ENCODE measurements at places on chromosomes 11 and 22.

- no peak for DNase-seq
Measured at GRCh38 chr11:113728814-113729213, 22.7 kb upstream of the TMPRSS5 start.

GRCh38 chr22:42893371-42894150 is 36.5 kb upstream of the ARFGAP3 start:
- DNase-seq: no peak

DNA sequence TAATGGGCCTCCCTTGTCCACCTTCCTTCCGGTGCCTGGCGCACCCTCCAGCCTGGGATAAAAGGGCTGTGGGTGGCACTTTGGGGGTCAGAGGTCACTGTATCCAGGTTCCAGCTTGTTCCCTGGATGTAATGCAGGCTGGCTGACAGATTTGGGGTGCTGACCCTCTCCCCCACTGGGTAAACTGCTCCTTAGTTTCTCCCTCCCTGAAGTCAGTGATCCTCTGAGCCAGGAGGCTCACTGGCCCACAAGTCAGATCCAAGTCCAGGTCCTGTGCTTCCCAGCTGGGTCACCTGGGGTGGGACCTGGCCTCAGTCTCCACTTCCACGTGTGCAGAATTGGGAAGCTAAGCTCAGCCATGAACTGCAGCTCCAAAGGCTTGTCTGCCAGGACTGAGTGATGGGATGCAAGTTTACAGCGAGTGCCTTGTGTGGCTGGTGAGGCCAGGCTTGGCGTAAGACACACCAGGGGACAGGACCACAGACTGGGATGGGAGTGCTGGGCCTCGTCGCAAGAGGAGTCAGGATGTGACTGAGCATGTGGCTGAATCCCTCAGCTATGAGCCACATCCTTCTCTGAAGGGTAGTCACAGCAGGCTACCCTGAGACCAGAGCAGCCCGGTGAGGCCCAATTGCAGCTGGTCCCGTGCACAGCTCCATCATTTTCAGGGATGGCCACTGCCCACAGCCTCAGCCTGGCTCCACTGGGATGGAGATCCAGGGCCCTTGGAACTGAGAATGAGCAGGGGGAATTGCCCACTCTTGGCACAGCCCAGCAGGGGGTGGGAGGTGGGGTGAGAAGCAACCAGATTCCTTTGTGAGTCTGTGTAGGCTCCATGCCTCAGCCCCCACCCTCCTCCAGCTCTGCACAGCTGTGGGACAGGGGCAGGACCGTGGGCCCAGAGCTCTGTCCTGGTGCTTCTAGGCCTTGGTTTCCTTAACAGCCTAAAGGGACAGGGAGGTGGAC is 7.2 kb downstream of the SHISA8 start:
- no peak for DNase-seq

- DNase-seq: no peak
Measured at GRCh38 chr11:91946397-91946951, 278.1 kb upstream of the FAT3 start.

DNA sequence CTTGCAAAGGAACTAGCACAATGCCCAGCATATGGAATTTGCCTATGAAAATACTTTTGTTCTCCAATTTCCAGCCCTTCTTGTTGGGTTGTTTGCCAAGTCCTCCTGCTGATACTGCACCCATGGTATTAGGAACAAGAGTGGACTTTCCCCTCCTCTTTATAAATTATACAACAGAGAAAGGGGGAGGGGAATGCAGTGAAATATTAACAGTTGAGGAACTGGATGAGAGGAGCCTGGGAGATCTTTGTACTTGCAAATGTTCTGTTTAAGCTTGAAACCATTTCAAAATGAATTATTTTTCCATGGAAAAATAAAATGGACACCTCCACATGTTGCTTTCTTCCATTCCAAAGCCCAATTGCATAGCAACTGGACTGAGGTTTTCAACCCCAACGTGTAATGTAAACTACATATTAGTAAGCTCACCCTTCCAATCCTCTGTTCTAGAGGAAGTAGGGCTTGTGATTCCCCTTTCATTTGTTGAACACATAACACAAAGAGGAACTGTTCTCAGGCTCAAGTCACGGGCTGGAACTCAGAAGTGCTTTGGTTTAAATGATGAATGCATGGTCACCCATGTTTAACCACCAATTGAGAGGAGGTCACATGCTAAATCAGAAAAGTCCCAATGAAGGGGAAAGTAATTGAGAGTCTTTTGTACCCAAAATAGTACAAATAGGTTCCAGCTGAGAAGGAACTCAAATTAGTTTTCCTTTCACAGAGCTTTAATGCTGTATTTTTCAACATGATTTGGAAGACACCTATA is 66.2 kb upstream of the ZC3H12C start:
- DNase-seq: no peak

GRCh38 chr11:69215216-69215615 is 59.5 kb downstream of the SMIM38 start:
- no peak for DNase-seq

DNA sequence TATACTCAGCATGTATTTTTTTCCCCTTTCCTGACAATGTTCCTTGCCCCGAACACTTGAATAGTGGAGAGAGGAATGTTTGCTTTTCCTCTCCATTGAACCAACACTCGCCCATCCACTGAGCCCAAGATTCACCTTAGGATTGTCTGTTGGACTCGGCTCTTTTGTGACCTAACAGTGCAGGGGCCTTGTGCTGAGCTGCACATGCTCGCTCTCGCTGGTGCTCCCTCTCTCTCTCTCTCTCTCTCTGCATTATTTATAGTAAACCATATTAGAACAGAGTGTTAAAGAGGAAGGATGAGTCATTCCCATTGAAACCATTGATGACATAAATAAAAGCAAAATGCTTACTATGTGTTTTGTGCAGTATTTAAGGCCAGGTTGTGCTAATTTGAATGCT is 20.7 kb downstream of the ZBTB16 start:
- DNase-seq: no peak

DNA sequence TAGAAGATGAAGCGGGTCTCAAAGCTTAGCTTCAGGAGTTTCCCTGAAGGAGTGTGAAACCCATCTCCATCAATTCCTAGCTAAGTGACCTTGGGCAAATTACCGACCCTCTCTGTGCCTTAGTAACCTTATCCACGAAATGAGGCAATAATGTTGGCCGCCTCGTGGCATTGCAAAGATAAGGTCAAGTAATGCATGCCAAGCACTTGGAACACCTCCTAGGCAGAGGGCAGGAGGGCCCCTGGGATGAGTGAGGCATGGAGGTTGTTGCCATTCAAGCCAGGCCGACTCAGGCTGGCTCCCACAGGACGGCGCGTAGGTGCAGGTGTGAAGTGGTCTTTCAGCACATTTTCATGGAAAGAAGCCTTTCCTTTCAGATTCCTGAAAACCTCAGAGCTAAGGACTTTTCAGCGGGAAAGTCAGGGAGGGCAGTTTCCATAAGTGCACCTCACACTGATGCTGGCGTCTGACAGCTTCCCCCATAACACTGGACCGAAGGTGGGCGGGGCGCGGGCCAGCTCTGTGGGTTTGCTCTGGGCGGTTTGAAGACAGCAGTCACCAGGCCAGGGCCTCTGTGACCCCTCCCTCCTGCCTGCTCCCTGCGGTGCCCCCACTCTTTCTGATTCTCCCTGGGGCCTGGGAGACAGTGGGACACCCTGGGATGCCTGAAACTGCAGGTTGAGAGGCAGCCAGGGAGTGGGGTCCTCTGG is 25.2 kb downstream of the RPS6KA4 start:
- DNase-seq: no peak

- no peak for DNase-seq
Measured at GRCh38 chr22:21948824-21949568, 3.7 kb downstream of the PPM1F start.

- DNase-seq: peak; percentile 30
Measured at GRCh38 chr11:279040-279965, 1.1 kb downstream of the NLRP6 start.

DNA sequence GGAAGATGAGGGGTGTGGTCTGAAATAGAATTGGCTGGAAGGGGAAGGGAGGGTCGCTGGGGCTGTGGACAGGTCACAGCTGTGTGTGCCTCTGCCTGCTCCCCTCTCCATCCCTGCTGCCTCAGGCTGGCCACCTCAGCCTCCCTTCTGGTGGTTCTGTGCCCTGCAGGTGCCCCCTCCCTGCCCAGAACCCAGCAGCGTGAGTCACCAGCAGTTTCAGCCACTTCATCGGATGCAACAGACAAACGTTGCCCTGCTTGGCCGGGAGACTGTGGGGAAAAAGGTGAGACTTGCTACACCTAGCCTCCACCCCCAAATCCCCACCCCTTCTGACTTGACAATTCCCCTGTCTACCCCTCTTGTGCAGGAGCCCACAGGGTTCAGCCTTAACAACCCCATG is 21.8 kb upstream of the LRRC10B start:
- no peak for DNase-seq

- DNase-seq: no peak
Measured at GRCh38 chr11:35107861-35108260, 31.1 kb upstream of the CD44 start.

- DNase-seq: no peak
Measured at GRCh38 chr11:83682611-83682973, 396.4 kb upstream of the CCDC90B start.

- DNase-seq: no peak
Measured at GRCh38 chr11:106275151-106275550, 197.7 kb downstream of the AASDHPPT start.

- DNase-seq: no peak
Measured at GRCh38 chr22:36075230-36075629, 46.6 kb upstream of the RBFOX2 start.

DNA sequence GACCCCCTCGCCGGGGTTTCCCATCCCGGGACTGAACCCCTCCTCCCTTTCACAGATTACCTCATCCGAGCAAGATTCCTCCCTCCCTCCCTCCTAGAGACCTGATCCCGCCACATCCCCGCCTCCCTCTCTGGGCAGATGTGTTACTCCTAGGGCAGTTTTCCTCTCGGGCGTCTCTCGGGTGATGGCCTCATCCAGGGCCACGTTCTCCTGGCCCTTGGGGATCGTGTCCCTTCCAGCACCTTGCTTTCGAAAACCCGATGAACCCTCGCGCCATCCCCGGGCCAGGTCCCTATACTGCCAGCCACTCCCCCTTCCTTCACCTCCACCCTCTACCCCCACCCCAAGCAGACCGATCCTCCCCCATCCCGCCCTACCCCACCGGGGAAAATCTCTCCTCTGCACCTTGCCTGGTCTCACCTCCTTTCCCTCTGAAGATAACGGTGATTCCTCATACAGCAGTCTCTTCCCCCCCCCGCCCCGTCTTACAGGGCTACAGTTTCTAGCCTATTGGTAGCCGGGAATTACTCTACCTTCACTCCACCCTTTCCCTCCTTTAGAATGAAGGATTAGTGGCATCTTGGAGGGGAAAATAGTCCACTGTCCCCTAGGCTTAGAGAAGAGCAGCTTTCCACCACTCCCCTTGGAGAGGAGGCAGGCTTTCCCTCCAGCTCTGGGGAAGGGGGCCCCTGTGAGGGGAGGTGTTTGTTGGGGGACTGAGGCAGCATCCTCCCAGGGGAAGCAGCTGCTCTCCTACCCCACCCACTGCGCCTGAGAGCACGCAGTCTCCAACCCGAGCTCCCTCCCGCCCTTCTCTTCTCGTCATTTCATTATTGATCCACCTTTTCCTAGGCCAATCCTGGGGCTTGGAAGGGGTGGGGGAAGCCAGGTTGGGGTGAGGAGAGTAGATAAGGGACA is 1.2 kb downstream of the KMT2A start:
- DNase-seq: peak; percentile 38

- DNase-seq: no peak
Measured at GRCh38 chr11:75029836-75030631, 41.3 kb downstream of the NEU3 start.

DNA sequence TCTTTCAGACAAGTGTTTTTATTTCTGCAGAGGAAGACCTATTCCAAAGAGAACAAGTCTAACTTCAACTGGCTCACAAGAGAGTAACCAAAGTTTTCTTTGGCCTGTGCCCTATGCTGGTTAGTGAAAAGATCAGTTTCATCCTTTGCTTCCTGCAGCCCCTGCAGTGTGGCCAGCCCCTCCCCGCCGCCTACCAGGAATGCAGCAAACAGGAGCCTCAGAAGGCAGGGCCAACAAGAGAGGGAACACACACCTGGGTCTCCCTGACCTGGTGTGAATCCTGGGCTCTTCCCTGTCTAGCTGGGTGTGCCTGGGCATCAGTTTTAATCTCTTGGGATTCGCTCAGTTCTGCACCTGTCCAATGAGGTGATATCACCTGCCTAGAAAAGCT is 21.5 kb upstream of the SCARF2 start:
- no peak for DNase-seq

DNA sequence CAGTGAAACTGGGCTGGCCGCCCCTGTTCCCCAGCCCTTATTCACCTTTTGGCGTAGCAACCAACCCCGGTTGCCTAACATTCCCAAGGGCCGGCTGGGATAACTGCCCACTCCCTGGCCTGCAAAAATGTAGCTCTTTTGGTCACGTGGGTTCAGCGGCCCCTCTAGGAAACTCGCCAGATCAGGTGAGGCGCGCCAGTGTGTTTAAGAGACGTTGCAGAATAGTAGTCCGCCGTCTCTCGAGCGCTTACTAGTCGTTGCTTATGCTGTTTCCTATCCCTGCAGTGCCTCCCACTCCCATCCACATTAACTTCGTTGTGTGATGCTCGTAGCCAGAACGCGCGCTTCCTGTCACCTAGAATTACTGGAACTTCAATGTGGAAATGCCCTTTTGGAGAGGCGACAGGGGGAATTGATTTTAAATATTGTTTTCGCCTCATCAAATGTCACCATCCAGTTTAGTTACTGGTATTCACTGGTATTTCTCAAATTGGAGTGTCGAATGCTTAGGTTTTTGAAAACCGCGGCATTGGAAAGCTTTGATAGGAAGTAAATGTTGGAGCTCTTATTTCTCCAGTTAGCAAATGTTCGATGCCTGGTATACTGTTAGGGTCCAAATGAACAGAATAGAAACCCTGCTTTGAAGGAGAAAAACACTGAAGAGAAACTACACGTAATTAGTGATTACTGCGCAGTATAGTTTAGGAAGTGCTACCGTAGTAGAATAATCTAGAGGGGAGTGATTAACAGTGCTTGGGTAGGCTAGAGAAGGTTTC is 823 bp downstream of the CEP57 start:
- peak; percentile 41 for DNase-seq

DNA sequence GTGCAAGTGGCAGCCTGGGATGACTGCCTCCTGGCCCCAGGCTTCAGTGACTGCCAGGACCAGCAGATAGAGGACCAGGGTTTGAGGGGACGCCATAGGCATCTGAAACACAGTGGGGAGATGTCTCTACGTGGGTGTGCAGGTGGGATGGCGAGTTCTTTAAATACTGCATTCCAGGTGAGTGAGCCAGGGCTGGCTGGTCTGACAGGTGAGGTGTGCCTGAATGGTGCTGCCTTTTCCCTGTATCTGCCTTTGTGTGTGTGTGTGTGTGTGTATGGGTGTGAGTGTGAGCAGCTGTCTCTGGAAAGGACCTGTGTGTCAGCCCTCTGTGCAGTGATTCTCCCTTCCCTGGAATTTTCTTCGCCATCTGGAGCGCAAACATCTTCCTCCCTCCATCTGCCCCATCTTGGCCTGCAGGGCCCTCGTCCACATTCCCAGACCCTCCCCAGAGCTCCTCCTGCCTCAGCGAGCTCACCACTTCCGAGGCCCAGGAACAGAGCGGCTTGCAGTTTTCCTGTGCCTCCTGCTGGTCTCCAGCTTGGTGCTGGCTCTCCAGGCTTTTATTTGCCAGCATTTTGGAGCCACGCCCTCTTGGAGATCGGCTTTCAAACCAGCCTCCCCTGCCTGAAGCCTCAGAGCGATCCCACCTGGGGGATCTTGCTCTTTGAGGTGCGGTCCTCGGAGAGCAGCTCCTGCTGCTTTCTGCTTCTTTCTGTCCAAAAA is at the start of gene GPHA2:
Gene GPHA2, minus strand, starts transcription at position 535 of the 723 bp plus-strand sequence. Its CDS starts 433 bp downstream, at position 102.
- no peak for DNase-seq

GRCh38 chr11:128709402-128709801 is 15.5 kb downstream of the FLI1 start:
- DNase-seq: no peak

Measured in activated CD8-positive, alpha-beta memory T cell treated with anti-CD3 and anti-CD28 coated beads, Interleukin-2, amount 50 U/mL, for 4 hours (primary cell).